ENCODE measurements at places on chromosomes 1 and 21.

GRCh38 chr1:48917901-48918603 is 141.4 kb upstream of the BEND5 start:
- no peak for DNase-seq

DNA sequence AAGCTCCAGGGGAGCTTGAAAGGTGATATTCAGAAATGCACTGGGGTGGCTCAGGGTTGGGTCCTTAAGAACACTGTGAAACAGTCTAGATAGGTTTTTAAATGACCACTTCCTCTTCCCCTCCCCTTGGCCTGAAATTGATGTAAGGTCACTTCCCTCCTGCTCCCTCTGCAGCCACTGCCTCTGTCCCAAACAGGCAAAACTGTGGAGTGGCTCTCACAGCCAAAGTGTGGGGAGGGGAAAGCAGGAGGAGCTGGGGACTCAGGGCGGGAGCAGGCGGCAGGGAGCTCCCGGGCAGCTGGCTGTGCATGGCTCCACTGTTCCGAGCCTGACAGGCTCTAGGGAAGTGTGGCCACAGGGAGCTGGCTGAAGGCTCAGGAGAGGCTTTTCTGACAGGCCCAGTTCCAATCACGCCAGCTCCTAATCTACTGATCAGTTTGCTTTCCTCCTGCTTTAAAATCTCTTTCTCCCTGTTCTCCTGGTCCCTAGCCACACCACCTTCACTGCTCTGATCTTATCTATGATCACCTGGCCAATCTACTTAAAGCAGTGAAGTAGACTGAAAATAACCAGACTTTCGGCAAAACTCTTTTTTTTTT is 5.1 kb upstream of the CSRP1 start:
- DNase-seq: no peak

DNA sequence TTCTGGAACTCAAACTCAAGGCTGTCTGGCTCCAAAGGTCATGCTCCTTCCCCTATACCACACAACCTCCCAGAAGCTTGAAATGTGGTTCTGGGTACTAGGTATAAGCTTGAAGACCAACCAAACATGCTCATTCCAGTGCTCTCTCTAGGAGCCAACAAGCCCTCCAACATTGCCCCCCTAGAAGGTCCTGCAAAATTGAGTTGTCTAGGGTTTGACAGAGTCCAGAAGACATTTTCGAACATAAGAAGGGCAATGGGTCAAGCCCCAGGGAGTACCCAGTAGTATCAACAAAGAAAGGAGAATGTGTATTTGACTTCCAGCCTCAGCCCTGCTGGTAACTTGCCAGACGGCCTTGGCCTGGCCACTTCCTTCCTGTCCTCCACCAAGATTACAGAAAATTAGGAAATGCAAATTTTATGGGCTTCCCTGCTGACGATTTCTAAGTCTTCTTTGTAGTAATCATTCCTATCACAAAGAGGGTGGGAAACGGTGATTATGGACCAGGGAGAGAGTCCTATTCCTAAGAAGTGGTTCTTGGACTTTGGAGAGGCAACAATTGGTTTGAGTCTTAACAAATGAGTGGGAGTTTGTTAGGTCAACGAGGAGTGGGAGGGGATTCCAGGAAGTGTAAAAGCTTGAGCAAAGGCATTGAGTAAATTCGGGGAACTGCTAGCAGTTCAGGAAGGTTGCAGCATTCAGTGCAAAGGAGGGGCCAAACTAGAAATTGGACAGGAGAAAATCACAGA is 18.7 kb upstream of the SLAMF1 start:
- DNase-seq: no peak

GRCh38 chr1:89472886-89473417 is 51.7 kb upstream of the LRRC8B start:
- no peak for DNase-seq

DNA sequence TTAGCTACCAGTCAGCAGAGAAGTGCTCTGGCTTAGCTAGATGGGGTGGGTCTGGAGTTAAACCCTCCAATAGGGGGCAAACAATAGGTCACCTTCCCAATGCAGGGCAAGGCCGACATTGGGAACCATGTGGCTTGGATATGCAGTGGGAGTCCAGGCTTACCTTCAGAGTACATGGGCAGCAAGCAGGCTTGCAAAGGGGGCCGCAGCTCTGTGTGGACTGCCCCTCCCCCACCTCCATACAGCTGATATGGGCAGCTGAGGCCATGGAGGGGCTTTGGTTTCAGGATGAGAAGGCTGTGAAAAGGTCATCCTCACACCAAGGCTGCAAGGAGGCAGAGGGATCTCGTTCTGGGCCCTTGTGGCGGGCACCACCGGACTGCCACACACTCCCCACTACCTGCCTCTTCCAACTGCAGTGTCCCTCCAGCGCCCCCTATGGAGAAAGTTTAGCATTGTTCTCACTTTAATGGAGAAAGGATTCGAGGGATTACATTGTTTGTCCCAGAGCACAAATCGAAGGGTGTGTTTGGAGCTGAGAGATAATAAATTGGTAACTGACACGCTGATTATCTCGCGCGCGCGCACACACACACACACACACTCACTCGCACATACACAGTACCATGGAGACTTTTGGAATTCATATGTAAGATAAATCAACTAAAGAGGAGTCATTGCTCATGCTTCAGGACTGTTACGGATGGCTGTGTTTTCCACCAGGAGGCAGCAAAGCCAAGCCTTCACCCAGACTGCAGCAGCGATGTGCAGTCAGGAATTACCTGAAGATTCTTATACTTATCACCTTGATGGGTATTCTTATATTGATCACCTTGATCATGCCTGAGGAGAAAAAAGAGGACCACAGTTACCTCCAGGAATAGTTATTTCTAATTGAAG is 7.0 kb upstream of the SMCP start:
- no peak for DNase-seq

DNA sequence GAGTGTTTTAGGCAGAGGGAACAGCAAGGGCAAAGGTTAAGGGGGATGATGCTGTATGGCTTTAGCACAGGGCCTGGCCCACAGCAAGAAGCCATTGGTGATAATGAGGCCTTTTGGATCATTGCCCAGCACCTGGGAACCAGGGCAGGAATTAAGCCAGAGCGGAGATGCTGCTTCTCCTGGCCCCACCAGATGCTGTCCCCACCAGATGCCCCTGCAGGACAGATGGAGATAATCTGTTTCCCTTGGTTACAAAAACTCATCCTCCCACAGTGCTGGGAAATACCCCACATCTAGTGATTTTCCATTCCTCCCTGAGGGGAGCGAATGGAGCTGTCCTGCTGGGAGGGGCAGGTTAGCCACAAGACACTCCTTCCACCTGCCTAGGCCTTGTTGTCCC is 18.8 kb downstream of the OPRD1 start:
- no peak for DNase-seq

- peak; percentile 49 for DNase-seq
These were observed 50.4 kb upstream of the RIPK4 start for GRCh38 chr21:41817228-41817627.

DNA sequence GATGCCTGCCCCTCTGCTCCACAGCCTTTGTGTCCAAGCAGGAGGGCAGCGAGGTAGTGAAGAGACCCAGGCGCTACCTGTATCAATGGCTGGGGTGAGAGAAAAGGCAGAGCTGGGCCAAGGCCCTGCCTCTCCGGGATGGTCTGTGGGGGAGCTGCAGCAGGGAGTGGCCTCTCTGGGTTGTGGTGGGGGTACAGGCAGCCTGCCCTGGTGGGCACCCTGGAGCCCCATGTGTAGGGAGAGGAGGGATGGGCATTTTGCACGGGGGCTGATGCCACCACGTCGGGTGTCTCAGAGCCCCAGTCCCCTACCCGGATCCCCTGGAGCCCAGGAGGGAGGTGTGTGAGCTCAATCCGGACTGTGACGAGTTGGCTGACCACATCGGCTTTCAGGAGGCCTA is 754 bp downstream of the BGLAP start:
- DNase-seq: no peak

- DNase-seq: no peak
These were observed 80.1 kb downstream of the UBIAD1 start for GRCh38 chr1:11352816-11353799.

DNA sequence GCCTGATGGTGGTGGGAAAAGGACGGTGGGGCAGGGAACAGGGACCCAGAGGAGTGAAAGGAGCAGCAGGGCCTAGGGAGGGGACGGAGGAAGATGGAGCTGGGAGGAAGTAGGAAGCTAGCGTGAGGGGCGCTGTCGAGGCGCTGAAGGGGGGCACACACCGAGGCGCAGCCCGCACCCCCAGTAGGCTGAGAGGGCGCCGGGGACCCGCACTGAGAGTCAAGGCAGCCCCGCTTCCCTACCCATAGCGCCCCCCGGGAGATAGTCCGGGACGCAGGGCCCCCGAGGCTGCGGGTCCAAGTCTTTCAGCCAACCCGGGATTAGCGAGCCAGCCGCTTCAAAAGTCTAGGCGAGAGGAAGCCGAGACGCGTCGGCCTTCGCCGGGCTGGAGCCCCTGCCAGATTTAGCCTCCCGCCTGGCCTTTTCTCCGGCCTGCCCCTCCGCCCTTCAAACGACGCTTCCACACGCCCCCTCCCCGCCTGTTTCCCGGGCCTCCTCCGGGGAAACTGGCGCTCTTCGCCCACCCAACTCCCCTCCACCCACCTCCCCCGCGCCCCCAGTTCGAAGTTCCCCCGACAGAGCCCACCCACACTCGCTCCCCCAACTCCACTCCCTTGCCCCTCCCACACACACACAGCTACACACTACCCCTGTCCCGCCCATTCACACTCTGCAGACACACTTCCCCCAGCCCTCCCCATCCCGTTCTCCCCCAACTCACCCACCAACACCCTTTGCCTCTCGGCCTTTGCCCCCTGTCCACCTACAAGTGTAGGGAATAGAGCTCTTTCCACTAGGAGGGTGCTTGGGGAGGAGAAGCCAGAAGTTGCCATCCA is 7.8 kb upstream of the PROX1 start:
- DNase-seq: no peak

DNA sequence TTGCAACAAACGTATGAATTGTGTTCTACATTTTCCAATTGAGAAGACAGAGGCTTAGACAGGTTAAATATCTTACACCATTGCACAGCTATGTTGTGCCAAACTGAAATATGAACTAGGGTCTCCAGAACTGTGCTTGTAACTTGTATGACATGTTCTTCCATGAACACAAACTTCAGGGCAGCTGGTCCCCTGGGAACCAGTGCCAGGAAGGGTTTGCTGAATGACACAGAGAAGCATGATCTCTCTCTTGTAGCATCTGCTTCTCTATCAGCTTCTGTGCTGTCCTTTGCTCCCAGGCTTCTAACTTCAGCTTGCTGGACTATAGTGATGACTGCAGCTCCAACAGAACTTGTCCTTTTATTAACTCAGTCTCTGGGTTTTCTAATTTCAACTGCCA is 385.5 kb downstream of the SIPA1L2 start:
- no peak for DNase-seq

GRCh38 chr1:119139403-119139802 is 1.1 kb downstream of the WARS2 start:
- no peak for DNase-seq

- DNase-seq: no peak
These were observed 14.0 kb downstream of the RSPO1 start for GRCh38 chr1:37620707-37621106.

GRCh38 chr1:175090780-175091179 is 23.1 kb downstream of the TNN start:
- no peak for DNase-seq

DNA sequence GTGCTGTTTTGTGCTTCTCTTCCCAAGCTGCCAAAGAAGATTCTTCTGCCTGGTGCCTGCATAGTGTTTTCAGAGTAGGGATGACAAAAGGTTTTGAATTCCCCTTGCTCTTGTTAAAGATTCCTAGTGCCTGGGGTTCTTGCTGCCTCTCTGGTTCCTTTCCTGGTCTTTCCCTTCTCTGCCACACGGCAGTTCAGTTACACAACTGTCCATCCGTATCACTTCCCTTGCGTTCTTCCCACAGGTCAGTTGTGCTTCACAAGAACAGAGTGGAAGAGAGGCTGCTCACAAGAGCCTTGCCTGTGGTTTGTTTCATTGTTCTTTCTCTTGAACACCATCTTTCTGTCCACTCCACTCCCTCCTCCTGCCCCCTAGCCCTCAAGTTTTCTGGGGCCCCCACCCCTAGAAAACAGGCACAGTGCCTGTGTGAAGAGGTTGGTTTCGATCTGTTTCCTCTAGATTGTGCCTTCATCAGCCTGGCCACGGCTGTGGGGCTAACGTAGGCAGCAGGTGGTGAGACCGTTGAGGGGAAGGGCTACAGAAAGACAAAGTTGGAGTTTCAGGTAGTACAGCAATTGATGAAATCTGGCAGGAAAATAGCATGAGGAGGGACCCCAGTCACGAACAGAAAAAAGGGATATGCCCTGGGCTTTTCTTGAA is 5.8 kb downstream of the VASH2 start:
- no peak for DNase-seq

DNA sequence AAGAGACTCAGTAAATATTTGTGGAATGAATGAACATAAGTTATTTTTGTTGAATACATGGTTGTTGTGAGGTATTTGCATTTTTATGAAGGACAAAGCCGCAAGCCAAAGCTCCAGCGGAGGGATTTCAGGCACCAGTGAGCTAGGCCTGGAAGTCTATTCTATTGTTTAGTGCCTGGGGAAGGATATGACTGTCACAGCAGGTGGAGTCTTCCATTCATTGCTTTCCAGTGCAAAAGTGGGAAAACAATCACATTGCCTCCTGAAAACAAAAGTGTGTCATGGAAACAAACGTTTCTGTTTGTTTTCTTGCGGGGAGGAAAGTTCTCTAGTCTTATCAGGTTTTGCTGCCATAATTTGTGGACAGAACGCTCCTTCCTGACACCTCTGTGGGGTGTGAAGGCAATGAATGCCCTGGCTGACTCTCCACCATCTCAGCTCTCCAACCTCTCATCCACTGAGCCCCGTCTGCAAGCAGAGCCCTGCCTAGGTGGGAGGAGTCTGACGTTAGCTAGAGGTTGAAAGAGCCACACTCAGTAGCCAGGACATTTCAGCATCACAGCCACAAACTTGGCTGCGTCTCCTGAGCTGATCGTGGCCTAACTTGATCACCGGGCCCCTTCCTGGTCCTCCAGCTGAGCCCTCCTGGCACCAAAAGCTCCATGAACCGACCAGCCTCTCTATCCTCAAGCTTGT is 739.1 kb downstream of the MATN1 start:
- no peak for DNase-seq

- DNase-seq: no peak
These were observed 37.9 kb upstream of the SLC19A1 start for GRCh38 chr21:45580181-45580575.

- DNase-seq: no peak
These were observed 681 bp downstream of the B4GALT2 start for GRCh38 chr1:43979528-43980254.

GRCh38 chr1:204171751-204172178 is 5.6 kb upstream of the REN start:
- DNase-seq: peak; percentile 67

- no peak for DNase-seq
These were observed 67.7 kb downstream of the MACF1 start for GRCh38 chr1:39272027-39272797.

GRCh38 chr1:221117133-221117532 is 237.9 kb downstream of the HLX start:
- no peak for DNase-seq

- peak; percentile 53 for DNase-seq
These were observed 62.1 kb upstream of the S1PR1 start for GRCh38 chr1:101174722-101175121.

All from kidney epithelial cell (primary cell).